WTC11 (cell line): ENCODE measurements at places on chromosomes 2 and 18. TPM values are rescaled to one million over a fixed set of nuclear protein-coding genes. Genes with fewer than 3 reads are reported as not detected.

- H3K36me3 ChIP-seq: peaks cover 17% of the 10 kb centered on the region
- no peak for DNase-seq
- H3K4me3 ChIP-seq: no peak overlapping the region
- H3K27me3 ChIP-seq: peaks cover 6% of the 10 kb centered on the region
- H3K4me1 ChIP-seq: no peaks in the 10 kb centered on the region
Observed at GRCh38 chr2:149645391-149645790, 57.8 kb upstream of the MMADHC start.

DNA sequence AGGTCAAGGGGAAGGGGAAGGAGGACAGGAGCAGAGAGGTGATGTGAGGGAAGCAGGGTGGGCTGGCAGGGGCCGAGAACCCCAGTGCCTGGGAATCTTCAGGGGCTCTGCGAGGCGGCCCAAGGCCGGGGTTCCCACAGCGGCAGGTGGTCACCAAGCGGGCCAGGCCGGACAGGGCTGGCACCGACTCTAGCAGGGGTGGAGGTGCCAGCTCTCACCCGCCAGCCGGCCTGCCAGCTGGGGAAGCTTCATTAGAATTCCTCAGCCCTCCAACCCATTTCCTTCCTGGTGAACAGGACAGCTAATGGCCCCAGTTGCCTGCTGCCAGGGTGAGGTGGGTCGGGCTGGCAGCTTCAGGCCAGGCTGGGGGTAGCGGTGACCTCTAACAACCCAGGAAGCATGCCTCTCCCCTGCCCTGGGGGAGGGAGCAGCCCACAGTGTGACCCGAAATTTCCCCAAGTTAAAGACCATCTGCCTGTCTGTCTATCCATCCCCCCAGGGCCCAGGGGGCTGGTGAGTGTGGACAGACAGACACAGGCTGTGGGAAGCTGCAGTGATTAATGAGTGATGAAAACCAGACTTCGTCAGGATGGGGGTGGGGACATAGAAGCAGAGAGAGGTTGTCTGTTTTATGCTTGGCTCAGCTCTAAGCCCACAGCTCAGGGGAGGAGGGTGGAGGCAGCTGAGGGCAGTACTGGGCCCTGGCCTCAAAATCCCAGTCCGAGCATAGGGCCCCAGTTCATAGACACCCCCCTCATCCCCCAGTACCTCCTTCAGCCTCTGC, 144.1 kb downstream of the ZFP36L2 start:
- no peak overlapping the region for H3K27ac ChIP-seq
- DNase-seq: no peak
- H3K36me3 ChIP-seq: no peaks in the 10 kb centered on the region
- no peak overlapping the region for H3K4me3 ChIP-seq

MARCHF4 gene
- total RNA-seq: 1.7 to 2.6 TPM (median 1.7 TPM) in 3 replicates

- no peak for DNase-seq
- no peaks in the 10 kb centered on the region for H3K27me3 ChIP-seq
- no peaks in the 10 kb centered on the region for H3K4me1 ChIP-seq
- H3K4me3 ChIP-seq: no peak overlapping the region
- H3K27ac ChIP-seq: no peak overlapping the region
Observed at GRCh38 chr2:67516362-67516761, 119.2 kb downstream of the ETAA1 start.

DNA sequence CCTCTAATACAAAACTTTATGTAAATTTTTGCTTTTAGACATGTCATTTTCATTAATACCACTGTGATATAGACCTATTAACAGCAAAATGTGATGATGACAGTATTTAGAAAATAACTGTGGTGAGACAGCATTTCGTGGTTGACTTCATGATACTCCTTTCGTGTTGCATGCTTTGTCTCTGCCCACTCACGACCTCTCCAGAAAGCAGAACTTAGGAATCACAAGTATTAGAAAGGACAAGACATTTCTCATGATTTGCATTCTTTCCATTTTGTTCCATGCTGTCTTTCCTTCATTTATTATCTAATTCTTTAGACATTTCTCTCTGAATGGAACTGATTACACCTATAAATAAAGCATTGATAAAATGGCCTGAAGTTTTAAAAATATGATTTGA, 85.2 kb upstream of the POU3F3 start:
- no peaks in the 10 kb centered on the region for H3K36me3 ChIP-seq
- H3K27ac ChIP-seq: no peak overlapping the region
- no peak overlapping the region for H3K4me3 ChIP-seq

DNA sequence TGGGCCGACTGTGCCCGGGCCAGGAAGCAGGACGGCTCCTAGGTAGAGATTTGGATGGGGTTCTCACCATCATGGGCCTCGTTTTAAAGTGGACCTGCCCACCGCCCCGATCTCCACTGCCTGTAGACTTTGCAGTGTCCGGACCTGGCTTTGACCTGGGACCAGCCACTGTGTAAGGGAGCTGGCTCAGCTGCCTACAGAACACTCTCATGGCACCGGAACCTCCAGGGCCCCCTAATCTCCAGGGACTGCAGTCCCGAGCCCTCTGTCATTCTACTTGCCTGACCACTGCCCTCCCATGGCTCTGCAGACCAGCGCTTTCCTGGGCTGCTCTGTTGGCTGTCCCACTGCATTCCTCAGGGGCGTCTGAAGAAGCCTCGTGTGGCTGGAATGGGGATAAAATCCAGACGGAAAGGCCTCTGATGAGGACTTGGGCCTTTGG, 120.8 kb downstream of the GLI2 start:
- no peaks in the 10 kb centered on the region for H3K27me3 ChIP-seq
- H3K4me3 ChIP-seq: no peak overlapping the region
- peaks cover 64% of the 10 kb centered on the region for H3K4me1 ChIP-seq
- DNase-seq: peak; percentile 58

GRCh38 chr18:36912887-36913286, 84.0 kb downstream of the KIAA1328 start:
- no peak overlapping the region for H3K27ac ChIP-seq
- H3K36me3 ChIP-seq: peaks cover 2% of the 10 kb centered on the region; the same call in 1 of the 2 replicates
- no peaks in the 10 kb centered on the region for H3K4me1 ChIP-seq
- H3K27me3 ChIP-seq: no peaks in the 10 kb centered on the region
- H3K4me3 ChIP-seq: no peak overlapping the region

DNA sequence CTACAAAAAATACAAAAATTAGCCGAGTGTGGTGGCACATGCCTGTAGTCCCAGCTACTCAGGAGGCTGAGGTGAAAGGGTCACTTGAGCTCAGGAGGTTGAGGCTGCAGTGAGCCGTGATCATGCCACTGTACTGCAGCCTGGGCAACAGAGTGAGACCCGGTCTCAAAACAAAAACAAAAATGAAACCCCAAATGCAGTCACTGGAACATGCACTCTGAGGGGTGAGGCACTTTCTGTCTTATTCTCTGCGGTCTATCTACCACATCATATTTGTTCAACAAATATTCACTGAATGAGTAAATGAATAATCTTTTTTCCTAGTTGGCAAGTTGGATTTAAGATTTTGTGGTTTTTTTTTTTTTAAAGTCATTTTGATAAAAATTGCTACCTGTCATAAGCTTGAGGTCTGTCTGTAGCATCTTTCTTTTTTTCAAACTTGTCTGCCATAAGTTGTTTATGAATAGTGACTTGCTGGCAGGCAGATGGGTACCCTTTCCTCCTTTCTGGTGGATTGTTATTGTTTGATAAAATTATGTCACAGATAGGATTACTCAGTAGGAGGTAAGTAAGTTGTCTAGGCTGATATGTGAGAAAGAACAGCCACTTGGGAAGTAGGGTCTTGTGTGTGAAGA, 11.8 kb downstream of the CHRNA1 start:
- DNase-seq: no peak
- no peaks in the 10 kb centered on the region for H3K36me3 ChIP-seq
- no peaks in the 10 kb centered on the region for H3K27me3 ChIP-seq
- peaks cover 24% of the 10 kb centered on the region for H3K4me1 ChIP-seq

DNA sequence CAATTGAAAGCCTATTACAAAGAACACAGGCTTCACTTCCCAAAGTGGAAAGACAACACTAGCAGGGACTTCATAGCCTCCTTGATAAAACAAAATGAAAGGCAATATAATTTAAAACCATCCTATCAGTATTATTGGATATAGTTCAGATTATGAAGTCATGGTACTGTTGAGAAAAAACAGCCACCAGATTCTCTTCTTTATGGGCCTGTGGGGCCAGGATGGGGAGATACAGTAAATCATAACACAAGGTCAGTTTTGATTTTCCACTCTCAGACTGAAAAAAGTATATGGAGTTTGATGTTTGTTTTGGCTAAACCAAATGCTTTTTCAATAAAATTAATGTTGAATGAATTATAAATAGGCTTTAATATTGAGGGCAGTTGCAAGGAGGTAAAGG, 129.1 kb downstream of the BCL2L11 start:
- H3K27ac ChIP-seq: no peak overlapping the region
- no peaks in the 10 kb centered on the region for H3K4me1 ChIP-seq
- H3K27me3 ChIP-seq: no peaks in the 10 kb centered on the region
